ENCODE measurements at places on chromosomes 11 and 22.

GRCh38 chr11:128146926-128147605 is 440.3 kb downstream of the ETS1 start:
- no peak for DNase-seq

DNA sequence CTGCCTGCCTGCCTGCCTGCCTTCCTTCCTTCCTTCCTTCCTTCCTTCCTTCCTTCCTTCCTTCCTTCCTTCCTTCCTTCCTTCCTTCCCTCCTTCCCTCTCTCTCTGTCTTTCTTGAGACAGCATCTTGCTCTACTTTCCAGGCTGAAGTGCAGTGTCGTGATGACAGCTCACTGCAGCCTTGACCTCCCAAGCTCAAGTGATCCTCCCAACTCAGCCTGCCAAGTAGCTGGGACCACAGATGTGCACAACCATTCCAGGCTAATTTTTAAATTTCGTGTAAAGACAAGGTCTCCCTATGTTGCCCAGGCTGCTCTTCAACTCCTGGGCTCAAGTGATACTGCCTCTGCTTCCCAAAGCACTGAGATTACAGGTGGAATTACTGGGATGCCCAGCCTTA is 328.2 kb upstream of the SORL1-AS1 start:
- no peak for DNase-seq

DNA sequence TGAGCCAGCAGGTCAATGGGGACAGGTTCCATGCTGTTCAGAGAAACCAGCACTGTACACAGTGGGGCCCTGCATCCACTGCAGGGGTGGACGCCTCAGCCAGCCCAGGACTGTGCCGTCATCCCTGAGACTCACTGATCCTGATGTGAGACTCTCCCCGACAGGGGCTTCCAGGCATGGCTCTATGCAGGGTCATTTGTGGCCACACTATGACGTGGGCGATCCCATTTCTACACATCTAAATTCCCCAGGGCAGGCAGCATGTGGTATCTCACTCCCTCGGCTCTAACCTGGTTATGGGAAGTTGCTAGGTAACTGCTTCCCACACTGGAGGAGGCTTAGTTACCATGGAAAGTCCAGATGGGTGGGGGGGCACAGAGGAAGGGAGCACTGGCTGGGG is 14.2 kb upstream of the FAM83F start:
- no peak for DNase-seq

GRCh38 chr11:92770981-92771380 is 198.5 kb upstream of the MTNR1B start:
- no peak for DNase-seq

GRCh38 chr11:127639916-127640315 is 639.3 kb upstream of the KIRREL3 start:
- no peak for DNase-seq

DNA sequence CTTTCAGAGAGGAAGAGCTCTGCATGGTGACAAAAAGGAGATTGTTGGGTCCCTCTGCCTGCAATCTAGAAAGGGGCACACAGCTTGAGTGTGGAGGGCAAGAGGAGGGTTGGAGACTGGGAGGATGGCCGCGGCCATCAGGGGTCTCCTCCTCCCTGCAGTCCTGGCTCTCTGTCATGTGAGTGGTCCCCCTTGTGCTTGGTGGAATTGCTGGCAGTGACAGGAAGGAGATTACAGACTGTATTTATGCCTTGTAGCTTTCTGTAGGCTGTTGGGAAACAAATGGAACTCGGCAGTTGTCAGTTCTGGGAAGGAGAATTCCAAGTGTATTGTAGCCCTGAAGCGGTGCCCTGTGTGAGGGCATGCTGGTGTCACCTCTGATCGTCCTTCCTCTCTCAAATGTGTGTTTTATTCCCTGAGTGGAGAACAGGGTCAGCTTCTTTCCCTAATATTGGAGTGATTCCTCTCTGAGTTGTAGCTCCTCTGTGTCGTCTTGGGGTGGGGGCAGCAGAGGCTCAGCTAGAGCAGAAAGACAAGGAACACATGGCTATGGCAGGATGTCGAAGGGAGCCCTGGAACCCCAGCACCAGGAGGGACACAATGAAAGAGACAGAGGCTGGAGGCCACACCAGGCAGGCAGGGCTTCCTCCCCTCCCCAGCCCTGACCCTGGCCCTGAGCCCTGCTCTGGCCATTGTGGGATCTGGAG is 163.1 kb downstream of the PKNOX2 start:
- no peak for DNase-seq

DNA sequence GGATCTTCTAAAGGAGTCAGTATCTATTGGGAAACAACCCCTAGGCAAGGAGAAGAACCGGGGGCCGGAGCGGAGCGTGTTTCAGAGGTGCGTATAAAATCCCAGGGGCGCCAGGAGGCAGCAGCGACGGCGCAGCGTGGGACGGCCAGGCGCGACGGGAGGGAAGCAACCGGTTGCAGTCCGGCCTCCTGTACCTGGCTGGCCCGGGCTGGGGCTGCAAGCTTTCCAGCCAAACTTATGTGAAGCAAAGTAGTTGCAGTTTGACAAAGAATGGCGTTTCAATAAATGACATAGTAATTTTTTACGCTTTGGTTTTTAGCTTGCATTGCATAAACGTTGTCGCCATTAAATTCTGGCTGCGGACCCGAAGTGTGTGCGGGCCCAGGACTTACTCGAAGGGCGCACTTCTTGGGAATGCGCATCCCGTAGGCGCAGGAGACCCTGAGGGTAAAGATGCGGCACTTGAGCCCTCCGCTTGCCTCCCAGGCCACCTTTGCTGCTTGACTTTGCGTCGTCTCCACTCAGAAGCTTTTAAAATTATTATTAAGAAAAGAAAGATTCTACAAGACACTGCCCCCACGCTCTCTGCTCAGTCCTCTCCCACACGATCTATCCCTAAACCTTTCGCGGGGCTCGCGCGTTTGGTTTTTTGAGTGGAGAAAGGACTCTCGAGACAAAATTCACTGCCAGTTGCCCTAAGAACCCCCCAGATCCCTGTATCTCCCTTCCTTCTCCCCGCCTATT is 1.6 kb upstream of the WT1 start:
- DNase-seq: no peak

DNA sequence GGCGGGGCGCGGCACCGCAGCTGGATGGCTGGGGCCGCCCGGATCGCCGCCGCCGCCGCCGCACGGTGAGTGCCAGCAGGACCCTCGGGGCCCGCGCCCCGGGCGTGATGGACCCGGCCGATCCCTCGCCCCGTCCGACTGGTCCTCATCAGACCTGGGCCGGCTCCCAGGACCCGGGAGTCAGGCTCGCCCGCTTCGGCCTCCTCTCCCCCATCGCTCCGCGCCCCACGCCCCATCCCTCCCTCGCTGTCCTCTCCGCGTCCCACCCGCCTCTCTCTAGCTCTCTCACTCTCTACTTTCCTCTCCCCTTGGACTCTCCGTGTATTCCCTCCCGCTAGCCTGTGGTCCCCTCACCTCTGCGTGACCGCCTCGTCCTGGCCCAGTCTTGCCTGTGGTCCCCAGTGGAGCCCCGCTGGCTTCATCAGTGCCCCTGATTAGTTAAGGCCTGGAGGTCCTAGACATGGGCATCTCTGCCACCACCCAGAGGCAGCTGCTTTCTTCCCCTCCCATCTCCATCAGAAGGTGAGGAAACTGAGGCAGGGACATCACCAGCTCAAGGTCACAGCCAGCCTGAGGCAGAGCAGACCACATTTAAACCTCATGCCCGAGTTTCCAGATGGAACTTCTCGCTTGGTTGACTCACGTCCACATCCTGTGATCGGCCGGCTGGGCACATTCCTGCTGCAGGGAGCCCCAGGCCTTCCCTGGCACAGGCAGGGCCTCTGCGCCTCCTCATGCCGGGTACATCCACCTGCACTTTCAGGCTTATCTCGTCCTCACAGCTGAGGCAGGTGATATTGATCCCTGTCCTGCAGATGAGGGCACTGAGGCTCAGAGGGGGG is 429 bp downstream of the SLC39A13 start:
- DNase-seq: no peak

DNA sequence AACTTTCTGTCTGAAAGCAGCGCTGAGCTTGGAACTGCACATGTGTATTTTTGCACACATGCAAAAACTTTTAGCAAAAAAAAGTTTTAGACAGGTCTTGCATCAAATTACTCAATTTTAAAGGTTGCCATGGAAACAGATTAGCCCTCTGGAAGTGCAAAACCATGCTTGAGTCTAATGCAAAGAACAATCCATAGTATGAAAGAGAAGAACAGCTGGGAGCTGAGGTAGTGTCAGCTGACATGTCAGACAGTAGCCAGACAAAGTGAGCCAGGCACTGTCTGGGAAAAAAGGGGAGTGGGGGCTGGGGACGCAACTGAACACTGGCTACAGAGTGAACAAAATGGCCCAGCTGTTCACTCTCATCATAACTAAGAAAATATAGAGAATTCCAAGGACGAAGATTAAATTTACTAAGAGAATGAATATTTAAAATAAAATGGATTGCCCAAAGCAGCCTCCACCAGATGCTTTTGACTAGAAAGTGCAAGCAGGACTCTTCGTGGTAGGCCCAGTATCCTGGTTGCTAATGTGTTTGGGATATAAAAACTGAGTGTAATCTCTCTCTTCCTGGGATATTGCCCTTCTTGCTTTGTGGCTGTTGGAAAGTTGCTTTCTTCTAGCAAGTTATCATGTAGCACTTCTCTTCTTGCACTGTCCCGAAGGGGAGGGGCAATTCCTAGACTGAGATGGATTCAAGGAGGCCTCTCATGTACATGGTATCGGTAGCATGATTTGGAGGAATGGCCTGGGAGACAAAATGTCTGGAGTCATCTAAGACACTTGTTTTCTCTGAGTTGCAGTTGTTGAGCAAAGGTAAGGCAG is 434.1 kb upstream of the FAT3 start:
- no peak for DNase-seq

Data from stimulated activated CD4-positive, alpha-beta T cell treated with anti-CD3 and anti-CD28 coated beads, Interleukin-2, amount 100 ng/mL, for 24 hours (primary cell).